ENCODE measurements at places on chromosomes 7 and 10.

GRCh38 chr7:40097728-40098127 is 36.7 kb downstream of the MPLKIP start:
- DNase-seq = no peak

DNA sequence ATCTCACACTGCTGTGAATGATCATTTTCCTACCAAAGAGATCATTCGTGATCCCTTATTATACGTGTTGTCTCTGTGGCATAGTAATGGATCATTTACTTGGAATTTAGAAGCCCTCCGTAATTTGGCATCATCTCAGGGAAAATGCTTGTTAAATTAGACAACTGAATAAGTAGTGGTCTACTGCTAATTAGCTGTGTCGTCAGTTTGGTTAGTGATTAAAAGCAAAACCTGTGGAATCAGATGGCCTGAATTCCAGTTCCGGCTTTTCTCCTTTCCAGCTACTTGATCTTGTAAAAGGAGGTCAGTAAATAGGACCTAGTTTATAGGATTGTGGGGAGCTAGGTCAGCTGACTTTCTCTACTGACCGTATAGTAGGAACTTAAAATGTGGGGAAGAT is 65.6 kb downstream of the RBM33 start:
- DNase-seq = no peak

- DNase-seq = no peak
Observed at GRCh38 chr10:95815701-95816240, 59.8 kb downstream of the ENTPD1 start.

DNA sequence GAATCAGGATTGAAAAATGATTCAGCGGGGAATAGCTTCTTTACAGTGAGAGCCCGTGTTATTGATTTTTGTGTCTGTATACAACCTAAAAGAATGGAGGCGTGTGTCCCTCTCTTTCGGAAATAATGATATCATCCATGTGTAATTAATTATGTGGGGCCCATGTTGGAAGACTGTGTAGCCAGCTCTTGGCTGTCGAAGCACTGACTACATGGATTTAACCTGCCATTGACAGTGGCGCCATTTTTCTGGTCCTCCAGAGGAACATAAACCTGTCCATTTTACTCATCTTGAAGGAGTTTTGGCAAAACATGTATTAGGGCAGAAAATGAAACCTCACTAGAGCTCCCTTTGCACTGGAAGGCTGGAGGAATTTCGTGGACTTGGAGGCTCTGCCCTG is 119.6 kb downstream of the ITIH5 start:
- no peak for DNase-seq

GRCh38 chr10:89242840-89243568 is 8.6 kb downstream of the LIPA start:
- DNase-seq = no peak
